ENCODE measurements at places on chromosomes 1 and 21.

DNA sequence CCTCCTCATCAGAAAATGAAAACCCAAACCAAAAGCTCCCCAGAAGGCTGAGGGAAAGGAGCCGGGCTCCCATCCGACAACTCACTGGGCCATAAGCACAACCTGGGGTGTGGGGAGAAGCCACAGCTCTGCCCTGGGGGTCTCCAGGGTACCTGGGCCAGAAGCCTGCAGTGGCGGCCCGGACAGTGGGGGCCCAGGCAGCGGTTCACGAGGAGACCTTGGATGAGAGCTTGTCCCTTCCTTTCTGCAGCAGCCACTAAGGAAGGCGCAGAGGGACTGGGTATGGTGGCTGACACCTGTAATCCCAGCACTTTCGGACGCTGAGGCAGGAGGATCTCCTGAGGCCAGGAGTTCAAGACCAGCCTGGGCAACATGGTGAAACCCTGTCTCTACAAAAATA lies 17.5 kb upstream of the TRAPPC10 start:
- no peak for DNase-seq

DNA sequence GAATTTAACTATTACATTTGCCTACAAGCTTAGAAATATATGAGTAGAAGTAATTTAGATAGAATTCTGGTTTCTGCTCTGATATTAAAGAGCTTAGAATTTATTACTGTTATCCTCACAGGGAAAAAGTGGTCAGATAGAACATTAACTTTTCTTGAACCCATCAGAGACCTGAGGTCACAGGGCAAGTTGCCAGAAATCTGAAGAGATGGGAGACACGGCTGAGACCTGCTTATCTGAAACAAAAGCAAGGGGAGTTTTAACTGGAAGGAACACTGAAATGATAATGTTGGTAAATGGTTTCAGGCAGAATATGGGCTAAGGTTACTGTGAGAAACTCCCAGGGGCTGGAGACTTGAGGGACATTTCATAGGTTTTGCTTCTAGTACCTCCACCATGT lies 28.0 kb upstream of the USP25 start:
- DNase-seq, result no peak

GRCh38 chr1:33165809-33166208 lies 16.0 kb downstream of the TRIM62 start:
- no peak for DNase-seq

GRCh38 chr1:219325368-219325742 lies 151.7 kb downstream of the LYPLAL1 start:
- DNase-seq, result no peak

GRCh38 chr21:28537371-28538079 lies 455.2 kb downstream of the LTN1 start:
- DNase-seq, result no peak

GRCh38 chr1:26239936-26240335 lies 5.9 kb downstream of the CEP85 start:
- DNase-seq, result peak; percentile 16

DNA sequence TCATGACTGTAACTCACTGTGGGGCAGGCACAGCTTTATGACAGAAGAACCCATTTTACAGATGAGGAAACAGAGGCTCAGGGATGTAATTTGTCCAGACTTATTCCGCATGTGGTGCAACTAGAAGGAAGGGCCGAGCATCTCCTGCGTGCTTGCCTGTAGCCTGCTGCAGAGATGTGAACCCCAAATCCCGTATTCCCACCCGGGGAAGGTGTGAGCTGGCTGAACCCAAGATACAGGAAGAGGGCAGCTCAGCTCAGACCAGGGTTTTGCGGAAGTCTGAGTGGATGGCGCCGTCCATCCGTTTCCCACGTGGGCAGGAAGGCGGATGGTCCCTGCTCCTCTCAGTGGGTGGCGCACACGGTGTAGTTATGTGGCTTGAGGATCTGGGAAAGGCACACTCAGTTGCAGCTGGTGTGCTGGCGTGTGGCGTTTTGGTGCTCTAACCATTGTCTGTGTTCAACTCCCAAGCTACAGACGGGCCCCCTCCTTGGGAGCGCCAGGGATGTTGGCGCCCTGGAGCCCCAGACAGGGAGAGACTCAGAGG lies 1.2 kb downstream of the CROCC start:
- no peak for DNase-seq

- no peak for DNase-seq
Observed at GRCh38 chr1:87956750-87957149, 628.1 kb downstream of the LMO4 start.
